Lung microvascular endothelial cell (primary cell): ENCODE measurements at places on chromosomes 5 and 9.

GRCh38 chr9:1532171-1532570, 482.0 kb downstream of the DMRT2 start:
- DNase-seq: no peak

- DNase-seq: no peak
Measured at GRCh38 chr5:73095564-73096238, 24.7 kb upstream of the TMEM171 start.

DNA sequence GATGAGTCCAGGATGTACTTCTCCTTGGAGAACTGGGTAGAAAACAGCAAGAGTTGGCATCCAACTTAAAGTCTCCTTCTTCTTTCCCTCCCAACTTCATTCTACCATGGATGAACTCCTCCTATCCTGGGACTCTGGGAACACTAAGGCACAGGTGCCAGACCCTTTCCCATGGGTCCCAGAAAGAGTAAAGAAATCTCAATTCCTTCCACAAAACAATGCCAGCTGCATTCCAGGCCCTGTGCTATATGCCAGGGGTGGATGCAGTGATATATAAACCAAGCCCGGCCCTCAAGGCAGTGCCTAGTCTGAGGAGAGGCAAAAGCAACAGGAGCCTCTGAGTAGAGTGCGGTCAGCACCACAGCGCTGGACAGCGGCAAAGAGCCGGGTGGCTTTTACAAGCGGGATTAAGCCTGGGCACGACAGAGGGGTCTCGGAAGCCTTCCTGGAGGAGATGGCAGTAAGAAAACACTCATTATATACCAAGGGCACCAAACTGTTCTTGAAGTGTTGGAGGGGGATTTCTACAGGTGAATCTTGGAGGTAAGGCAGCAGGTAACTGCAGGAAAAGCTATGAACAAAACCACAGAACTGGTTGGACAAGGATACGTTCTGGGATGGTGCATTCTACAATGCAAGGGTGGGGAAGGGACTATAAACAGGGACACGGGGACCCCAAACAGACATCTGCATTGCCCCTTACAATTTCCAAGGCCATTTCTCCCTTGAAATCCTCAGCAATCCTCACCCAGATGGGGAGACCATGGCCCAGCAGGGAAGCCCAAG, 16.4 kb upstream of the TOR2A start:
- peak; percentile 41 for DNase-seq

GRCh38 chr5:119302916-119303897, 52.6 kb upstream of the TNFAIP8 start:
- peak; percentile 86 for DNase-seq

DNA sequence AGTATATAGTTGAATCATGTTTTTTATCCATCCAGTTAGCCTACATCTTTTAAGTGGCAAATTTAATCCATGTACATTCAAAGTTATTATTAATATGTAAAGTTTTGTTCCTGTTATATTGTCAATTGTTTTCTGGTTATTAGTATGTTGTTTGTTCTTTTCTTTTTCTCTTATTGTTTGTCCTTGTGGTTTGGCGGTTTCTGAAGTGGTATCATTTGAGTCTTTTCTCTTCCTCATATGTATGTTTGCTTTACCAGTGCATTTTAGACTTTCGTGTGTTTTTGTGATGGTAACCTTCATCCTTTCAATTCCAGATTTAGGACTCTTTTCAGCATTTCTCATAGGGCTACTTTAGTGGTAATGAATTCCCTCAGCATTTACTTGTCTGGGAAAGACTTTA, 130.4 kb upstream of the RFX3 start:
- no peak for DNase-seq
